ENCODE measurements at places on chromosomes 5 and 9. TPM values are rescaled to one million over a fixed set of nuclear protein-coding genes. Genes with fewer than 3 reads are reported as not detected.

The CARD6 gene
- 3.2 TPM for polyA plus RNA-seq

The P4HA2 gene
- polyA plus RNA-seq = 32.0 TPM

The KIF12 gene
- 155 TPM for polyA plus RNA-seq

The SV2C gene
- polyA plus RNA-seq = 0.29 TPM

The SLC25A25 gene
- polyA plus RNA-seq = 17.2 TPM

The C9orf153 gene
- 0.09 TPM for polyA plus RNA-seq

The ANKRD20A1 gene
- polyA plus RNA-seq = 0.81 TPM

The KCNN2 gene
- 4.8 TPM for polyA plus RNA-seq

The CSF1R gene
- polyA plus RNA-seq = 15.4 TPM

The PTPRD gene
- 117 TPM for polyA plus RNA-seq

The PCDHGA11 gene
- 5.2 TPM for polyA plus RNA-seq

The FOXD4L5 gene
- polyA plus RNA-seq = 0.13 TPM

The CYLC2 gene
- not detected for polyA plus RNA-seq

The GPX8 gene
- polyA plus RNA-seq = 93.8 TPM

The FYB1 gene
- polyA plus RNA-seq = 4.3 TPM

The SLC28A3 gene
- polyA plus RNA-seq = not detected

The KCNV2 gene
- 0.13 TPM for polyA plus RNA-seq

The SUSD3 gene
- polyA plus RNA-seq = 5.3 TPM

The LRRC19 gene
- 0.38 TPM for polyA plus RNA-seq

The HSPB3 gene
- polyA plus RNA-seq = not detected

The SLC34A1 gene
- 83.6 TPM for polyA plus RNA-seq

The PCDHB3 gene
- polyA plus RNA-seq = 3.9 TPM

The CDH9 gene
- polyA plus RNA-seq = 9.7 TPM

The IL13 gene
- not detected for polyA plus RNA-seq

The UBE2B gene
- polyA plus RNA-seq = 123 TPM

Data from left renal pelvis (tissue), 4 donors.